ENCODE measurements at places on chromosomes 3 and 15.

GRCh38 chr3:60989626-60990441 lies 261.4 kb downstream of the FHIT start:
- DNase-seq, result no peak

DNA sequence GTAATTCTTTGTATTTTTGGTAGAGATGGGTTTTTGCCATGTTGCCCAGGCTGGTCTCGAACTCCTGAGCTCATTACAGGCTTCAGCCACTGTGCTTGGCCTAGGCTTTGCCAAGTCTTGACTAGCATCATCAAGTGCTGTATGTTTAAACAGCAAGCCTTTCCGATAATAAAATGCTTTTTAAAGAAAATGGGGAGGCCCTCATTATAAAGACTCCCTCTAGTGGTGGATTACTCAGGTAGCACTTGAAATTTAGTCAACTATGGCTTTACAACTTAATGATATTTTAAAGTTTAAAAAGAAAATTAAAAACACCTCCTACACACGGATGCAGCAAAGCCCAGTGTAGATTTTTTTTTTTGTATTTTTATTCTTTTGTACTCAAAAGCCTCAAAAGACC lies 213.6 kb downstream of the GAP43 start:
- no peak for DNase-seq

GRCh38 chr15:81869161-81869954 lies 176.5 kb downstream of the MEX3B start:
- DNase-seq, result no peak

DNA sequence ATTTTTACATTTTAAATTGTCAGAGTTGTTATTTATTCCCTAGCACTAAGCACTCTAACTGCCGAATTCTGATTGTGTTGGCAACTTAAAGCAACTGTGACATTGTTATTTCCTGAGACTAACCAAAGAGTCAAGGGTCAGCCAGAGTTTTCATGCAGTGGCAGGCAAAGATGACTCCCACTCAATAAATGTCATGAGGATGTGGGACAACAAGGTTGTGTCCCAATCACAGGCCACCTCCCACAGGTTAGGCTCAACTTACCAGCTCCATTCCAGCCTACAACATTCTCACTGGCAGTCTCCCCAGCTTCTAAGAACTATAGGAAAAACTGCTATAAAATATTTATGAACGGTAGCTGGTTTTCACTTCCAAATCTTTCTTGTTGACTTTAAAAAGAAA lies 80.1 kb downstream of the RSL24D1 start:
- DNase-seq, result no peak

All from activated CD4-positive, alpha-beta T cell treated with anti-CD3 and anti-CD28 coated beads for 48 hours (primary cell).